ENCODE measurements at places on chromosomes 11 and 22.
A peak's percentile ranks its signal among the peaks of the same experiment; 100 is the strongest.

DNA sequence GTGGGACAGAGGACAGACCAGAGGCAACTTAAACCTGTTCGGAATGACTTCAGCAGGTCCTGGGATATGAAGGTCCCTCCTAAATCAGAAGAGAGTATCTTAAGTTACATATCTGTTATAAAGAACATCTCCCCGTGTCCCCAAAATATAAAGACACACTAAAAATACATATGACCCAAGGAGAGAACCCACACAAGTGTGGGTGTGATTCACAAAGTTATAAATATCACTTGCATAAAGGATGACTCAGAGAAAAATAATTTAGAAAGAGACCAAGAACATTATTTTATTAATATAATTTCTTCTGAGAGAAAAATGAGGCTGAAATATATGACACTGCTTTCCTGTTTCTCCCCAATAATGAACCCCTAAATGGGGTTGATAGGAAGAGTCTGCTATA is 14.2 kb downstream of the OR5B21 start:
- DNase-seq = no peak

GRCh38 chr22:43878079-43878795 is 13.6 kb downstream of the PNPLA5 start:
- DNase-seq = no peak

- DNase-seq = no peak
Observed at GRCh38 chr11:116927163-116927974, 89.9 kb upstream of the APOA1 start.

GRCh38 chr11:63802637-63803414 is 10.4 kb upstream of the SPINDOC start:
- DNase-seq = no peak

DNA sequence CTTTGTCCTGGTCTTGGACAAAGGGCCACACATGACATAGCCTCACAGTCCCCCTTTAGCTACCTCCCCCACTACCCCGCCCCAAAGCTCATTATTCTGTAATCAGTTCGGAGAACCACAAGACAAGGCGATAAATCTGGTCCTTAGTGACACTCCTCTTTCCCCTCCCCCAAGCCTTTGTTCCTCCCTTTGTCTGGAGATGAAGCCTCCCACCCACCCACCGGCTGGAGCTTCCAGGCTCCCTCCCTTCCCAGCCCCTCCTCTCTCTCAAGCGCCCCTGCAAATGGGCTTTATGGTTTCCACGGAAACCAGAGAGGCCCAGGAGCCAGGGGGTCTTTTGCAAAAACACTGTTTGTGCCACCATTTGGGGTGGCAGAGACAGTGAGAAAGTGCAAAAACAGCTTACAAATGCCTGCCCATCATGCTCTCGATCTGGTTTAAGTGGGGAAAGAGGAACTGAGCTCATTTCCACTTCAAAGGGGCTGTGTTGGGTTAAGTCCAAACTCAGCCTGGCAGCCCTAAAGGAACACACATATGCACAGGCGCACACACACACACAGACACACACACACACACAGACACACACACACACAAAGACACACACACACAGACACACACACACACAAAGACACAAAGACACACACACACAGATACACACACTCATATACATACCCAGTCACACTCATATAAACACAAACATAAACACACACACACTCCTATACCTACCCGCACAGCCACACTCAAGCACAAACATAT is 23.5 kb downstream of the APLNR start:
- DNase-seq = no peak

DNA sequence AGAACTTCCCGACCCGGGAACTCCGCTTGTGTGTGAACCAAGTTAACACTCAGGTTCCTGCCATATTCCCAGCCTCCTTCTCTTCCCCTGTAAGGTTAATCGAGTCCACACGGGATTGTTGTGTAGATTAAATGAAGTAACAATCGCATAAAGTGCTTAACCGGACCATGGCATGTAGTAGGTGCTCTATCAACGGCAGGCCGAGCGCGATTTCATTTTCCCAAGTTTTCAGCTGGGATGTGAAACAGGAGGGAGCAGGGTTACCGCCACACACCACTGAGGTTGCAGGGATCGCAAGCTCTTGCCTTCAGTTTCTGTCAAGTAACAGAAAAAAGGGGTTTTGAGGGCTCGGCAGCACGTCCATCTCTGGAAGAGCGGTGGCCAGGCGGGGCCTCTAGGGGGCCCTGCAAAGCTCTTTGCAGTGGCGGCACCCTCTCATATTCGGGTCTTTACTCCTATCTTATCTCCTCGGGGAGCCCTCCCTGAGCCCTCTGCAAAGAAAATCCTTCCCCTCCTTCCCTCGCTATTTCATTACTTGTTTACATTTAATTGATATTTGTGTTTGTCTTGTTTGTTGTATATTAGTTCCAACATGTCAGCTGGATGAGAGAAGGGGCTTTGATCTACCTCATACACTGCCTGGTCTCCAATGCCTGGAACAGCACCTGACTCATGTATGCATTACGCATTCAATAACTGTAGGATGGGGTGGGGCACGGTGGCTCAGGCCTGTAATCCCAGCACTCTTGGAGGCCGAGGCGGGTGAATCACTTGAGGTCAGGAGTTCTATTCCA is 816 bp upstream of the PLEKHA7 start:
- peak; percentile 47 for DNase-seq

- DNase-seq = no peak
Observed at GRCh38 chr11:45386972-45387371, 100.8 kb upstream of the SYT13 start.

GRCh38 chr11:57248780-57249383 is 11.8 kb upstream of the APLNR start:
- peak; percentile 49 for DNase-seq

DNA sequence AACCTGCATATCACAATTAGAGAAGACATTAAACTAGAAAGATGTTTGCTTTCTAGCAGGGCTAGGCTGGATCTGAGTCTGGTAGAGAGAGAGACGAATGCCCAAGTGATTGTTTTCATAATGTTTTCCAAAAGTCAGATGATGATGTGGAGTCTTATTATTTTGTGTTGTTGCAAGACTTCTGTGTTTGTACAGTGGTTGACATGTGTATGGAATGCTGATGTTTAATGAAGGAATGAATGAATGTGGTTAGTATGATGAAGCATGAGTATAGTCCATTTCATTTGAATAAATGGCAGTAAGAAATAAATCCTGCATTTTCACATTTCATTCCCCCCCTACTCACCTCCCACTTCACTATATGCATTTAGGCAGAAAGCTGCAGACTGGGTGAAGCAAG is 69.6 kb downstream of the PPP2R1B start:
- DNase-seq = no peak

GRCh38 chr22:19869497-19870152 is 15.0 kb upstream of the GNB1L start:
- no peak for DNase-seq

DNA sequence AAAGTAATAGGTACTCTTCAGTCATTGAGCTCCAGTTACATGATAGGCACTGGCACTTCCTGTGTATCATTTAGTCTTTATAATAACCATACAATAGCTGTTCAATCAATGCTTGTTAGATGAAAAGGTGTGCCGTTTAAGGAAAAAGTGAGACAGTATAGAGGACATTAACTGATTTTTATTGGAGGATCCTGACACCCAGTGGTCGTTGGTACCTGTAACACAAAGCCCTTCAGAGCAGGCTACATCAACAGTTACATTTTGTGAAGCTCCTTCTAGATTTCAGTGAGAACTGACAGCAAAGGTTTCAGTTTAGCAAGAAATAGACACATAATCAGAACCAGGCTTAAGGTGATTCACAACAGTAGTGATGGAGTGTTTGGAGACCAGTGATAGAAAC is 44.2 kb downstream of the CCDC81 start:
- no peak for DNase-seq

DNA sequence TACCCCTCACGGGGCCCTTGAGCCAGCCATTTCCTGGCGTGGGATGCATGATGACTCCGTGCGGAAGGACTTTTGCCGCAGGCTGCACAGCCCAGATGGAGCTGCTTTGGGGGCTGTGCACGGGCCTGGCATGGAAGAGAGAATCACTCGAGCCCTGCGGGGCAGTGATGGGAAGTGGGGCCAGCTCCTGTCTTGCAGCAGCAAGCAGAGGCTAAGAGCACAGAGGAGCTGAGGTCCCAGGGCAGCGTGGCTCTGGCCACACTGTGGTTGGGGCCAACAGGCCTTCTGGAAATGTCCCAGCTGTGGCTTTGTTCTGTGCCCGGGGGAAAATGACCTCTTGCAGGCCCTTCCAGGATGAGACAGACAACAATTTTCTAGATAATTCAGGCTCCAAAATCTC is 92.7 kb upstream of the TIMP3 start:
- no peak for DNase-seq

DNA sequence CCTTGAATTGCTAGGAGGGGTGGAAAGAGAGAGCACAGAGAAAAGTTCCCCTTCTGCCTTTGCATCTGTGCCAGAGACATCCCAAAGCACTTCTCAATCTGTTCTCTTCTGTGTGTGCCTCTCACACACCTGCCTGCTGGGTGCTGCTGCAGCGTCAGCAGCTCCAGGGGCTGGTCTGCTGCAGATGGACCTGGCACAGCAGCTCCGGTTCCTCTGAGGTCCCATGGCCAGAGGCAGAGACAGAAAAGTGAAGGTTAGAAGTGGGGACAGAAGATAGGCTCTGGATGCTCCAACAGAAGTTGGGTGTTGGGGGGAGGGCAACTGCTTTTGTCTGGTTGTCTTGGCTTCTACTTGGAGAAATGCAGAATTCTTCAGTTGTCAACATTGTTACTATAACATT is 48.9 kb upstream of the KIRREL3 start:
- DNase-seq = no peak

- no peak for DNase-seq
Observed at GRCh38 chr11:27120211-27120610, 79.6 kb downstream of the BBOX1 start.

- no peak for DNase-seq
Observed at GRCh38 chr22:39317084-39317774, 2.2 kb downstream of the RPL3 start.

GRCh38 chr22:46078241-46079092 is 71.9 kb upstream of the PPARA start:
- peak; percentile 11 for DNase-seq

- DNase-seq = no peak
Observed at GRCh38 chr11:117478926-117479325, 151.3 kb downstream of the CEP164 start.

- DNase-seq = no peak
Observed at GRCh38 chr11:105229257-105229656, 89.7 kb upstream of the CARD18 start.

GRCh38 chr11:114057605-114058004 is 1.9 kb upstream of the ZBTB16 start:
- no peak for DNase-seq

DNA sequence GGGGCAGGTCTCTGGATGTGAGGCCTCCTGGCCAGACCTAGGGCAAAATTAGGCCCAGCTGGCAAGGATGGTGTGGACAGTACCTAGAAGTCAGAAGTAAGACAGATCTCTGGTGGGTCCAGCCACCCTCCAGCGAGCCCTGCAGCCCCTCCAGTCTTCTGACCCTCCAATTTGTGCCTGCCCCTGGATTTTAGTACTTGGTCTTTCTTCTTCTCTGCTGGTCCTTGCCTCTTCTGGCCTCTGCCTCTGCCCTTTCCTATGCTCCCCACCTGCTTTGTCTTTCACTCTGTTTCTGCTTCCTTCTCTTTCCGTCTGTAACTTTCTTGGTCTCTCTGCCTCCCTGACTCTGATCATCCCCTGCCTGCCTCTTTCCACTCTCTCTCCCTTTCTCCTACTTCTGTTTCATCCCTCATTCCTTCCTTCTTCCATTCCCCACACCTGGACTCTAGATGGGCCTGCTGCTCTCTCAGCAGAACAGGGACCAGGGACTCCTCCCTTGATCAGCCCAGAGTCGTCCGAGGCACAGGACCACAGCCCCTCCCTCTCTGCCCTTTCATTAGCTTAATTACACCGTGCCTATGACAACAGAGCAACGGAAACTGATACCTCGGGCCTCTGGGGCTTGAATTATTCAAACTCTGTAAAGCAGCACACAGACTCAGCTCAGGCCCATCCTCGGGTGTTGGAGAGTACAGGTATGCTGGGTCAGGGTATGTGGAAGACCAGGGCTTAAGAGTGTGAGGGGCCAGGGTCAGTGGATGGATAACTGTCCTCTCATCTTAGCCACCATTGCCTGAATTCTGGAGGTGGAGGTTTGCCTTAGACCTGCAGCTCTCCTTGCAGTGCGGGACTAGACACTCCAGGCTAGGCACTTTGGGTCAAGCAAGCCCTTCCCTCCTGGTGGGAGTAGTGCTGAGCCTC is at the start of gene CHRNA10:
Gene CHRNA10, minus strand, starts transcription at position 51 of the 921 bp plus-strand sequence. CDS start 72 bp downstream, outside the sequence.
- DNase-seq = no peak

DNA sequence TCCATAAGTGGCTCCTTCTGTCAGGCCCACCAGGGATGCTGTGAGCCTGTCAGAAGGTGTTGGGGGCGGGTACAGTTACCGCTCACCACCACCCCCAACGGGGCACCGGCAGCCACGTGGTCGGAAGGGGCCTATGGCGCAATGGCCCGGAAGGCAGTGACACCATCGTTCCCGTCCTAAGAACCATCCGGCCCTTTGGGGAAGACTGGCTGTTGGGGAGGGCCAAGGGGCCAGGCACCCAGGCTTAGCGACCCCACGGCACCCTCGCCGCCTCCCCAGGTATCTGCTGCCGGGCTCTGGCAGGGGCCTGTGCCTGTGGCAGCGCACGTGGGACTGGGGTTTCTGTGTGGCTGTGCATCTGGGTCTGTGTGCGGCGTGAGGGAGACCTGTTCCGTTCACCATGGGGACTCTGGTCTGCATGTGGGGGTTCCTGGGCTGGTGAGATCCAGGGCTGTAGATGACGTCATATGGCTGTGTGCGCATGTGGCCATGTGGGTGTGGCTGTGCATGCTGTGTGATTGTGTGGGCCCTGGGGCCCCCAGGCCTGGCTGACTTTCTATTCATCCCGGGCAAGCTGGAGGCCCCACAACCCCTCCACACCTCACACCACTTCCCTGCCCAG is 717 bp downstream of the OSM start:
- DNase-seq = no peak

- DNase-seq = no peak
Observed at GRCh38 chr22:31743871-31744270, 6.1 kb downstream of the PRR14L start.

GRCh38 chr11:75896843-75897419 is 81.9 kb downstream of the UVRAG start:
- DNase-seq = no peak

DNA sequence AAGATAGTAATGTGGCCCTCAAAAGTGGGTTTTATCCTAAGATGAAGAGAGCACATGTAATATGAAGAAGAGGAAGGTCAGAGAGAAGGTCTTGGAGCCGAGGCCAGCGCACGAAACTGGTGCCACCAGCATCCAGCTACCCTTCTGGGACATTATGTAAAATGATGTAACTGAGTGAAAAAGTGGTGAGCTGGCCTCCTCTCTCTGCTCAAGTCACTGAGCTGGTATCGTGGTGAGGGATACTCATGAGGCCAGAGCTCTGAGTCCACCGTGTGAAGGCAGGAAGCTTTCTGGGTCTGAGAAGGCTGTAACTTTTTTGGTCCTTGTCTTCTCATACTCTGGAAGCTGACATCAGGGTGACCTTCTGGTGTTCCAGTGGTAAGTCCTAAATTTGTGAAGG is 25.1 kb downstream of the RNF185 start:
- no peak for DNase-seq

DNA sequence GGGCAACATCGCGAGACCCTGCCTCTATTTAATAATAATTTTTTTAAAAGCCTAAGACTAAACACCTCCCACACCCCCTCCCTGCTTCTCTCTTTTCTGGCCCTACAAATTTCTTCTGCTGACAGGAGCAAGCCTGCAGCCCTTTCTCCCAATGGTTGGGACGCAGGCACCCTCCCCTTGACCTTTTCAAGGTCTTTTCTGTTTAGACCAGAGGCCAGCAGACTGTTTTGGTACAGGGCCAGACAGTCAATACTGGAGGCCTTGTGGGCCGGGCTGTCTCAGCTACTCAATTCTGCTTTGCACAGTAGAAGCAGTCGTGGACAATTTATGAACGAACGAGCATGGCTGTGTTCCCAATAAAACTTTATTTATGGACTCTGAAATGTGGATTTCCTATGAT is 92.3 kb downstream of the SCN3B start:
- no peak for DNase-seq

All from mesothelial cell of epicardium (in vitro differentiated cells).